Lung (tissue), 17 donors: ENCODE measurements at places on chromosomes 2 and 18. TPM values are rescaled to one million over a fixed set of nuclear protein-coding genes. Genes with fewer than 3 reads are reported as not detected.

DNA sequence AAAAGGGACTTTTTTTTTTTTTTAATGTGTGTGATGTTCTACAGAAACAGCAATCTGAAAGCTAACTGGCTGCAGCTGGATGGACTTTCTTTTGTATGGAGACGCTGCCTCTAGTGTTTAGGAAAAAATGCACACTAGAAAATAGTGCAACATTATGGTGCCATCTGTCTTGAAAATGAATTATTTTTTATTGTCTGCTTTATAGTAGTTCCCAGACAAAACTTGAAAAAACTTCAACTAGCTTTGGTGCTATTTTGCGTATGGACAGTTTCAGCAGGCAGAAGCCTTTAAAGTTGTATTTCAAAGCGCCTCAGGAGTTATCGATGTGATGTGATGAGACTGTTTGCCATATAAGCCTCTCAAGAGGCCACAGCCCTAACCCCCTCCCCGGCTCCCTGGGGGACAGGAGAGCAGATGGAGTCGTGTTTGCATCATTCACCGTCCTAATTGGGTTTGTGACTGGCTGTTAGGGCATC is 86.9 kb downstream of the LTBP1 start:
- DNase-seq = peak; percentile 77

DNA sequence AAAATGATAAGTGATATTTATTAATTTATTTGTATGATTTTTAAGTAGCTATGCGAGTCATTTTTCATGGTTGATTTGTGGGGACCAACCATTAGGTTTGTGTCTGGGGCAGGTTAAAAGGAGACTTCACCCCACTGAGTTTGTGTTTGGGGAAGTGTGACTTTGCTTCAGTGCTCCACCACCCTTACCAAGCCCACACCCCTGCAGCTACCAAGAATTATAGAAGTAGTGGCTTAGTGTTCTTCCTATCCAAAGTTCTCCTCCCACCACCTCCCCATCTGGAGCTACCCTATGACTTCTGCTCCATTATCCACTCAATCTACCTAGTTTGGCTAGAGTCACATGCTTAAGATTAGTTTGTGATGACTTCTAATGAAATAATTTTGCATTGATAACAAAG is 182.1 kb upstream of the ZEB2 start:
- no peak for DNase-seq

GRCh38 chr2:5473635-5474034 is 218.5 kb upstream of the SOX11 start:
- DNase-seq = peak; percentile 40

DNA sequence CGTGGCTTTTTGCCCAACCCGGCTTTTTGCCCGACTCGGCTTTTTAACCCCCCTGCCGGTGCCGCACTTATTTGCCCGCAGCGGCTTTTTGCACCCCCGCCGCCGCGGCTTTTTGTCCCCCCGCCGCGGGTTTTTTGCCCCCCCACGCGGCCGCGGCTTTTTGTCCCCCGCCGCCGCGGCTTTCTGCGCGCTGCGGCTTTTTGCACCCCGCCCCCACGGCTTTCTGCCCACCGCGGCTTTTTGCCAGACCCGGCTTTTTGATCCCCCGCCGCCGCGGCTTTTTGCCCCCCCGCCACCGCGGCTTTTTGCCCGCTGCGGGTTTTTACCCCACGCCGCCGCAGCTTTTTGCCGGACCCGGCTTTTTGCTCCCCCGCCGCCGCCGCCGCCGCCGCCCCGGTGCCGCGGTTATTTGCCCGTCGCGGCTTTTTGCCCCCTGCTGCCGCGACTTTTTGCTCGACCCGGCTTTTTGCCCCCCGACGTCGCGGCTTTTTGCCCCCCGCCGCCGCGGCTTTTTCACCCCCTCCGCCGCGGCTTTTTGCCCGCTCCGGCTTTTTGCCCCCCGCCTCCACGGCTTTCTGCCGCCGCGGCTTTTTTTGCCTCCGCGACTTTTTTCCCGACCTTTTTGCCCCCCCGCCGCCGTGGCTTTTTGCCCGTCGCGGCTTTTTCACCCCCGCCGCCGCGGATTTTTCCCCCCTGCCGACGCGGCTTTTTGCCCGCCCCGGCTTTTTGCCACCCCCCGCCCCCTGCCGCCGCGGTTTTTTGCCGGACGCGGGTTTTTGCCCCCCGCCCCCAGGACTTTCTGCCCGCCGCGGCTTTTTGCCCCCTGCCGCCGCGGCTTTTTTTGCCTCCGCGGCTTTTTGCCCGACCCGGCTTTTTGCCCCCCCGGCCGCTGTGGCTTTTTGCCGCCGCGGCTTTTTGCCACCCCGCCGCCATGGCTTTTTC is 2786.5 kb downstream of the RPIA start:
- peak; percentile 72 for DNase-seq

- DNase-seq = no peak
Measured at GRCh38 chr2:108911807-108912628, 77.0 kb downstream of the EDAR start.

GRCh38 chr2:205696331-205696926 is 14.1 kb downstream of the NRP2 start:
- DNase-seq = no peak

- DNase-seq = no peak
Measured at GRCh38 chr2:121045245-121045644, 239.8 kb downstream of the TFCP2L1 start.

DNA sequence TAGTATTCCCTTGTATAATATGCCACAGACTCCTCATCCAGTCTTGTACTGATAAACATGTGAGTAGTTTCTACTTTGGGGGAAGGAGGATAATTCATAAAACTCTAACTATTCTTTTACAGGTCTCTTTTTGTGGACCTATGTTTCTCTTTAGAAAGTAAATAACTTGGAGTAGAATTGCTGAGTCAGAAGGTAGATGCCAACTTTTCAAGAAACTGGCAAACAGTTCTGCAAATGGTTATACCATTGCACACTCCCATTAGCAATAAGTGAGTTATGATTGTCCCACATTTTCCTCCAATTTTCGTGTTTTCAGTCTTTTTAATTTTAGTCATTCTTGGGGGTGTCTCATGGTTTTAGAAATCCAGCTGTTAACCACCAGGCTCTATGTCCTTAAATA is 477.2 kb upstream of the LRRTM4 start:
- DNase-seq = no peak

- DNase-seq = no peak
Measured at GRCh38 chr2:979069-979928, 28.6 kb downstream of the SNTG2 start.

DNA sequence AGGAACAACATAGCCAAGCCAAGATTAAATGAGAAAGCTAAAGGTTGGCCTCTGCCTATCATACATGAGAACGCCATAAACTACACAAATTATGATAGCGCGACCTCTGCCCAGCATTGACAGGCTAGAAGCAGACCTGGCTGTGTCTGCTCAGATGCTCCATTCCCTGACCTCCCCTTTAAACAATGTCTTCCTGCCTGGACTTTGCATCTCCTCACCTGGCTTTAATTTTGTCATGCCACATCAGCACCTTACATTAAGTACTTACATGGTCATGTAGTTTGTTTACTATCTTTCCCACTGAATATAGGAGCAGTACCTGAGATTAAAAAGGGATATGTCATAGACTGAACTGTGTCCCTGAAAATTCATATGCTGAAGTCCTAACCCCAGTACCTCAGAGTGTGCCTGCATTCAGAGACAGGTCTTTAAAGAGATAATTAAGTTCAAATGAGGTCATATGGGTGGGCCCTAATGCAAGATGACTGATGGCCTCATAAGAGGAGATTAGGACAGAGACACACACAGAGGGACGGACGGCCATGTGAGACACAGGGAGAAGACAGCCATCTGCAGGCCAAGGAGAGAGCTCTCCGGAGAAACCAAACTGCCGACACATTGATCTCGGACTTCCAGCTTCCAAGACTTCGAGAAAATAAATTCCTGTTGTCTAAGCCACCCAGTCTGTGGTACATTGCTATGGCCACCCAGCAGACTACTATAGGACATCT is 103.7 kb downstream of the BIN1 start:
- no peak for DNase-seq

DDX18 gene
- 60.0 TPM for total RNA-seq

DNA sequence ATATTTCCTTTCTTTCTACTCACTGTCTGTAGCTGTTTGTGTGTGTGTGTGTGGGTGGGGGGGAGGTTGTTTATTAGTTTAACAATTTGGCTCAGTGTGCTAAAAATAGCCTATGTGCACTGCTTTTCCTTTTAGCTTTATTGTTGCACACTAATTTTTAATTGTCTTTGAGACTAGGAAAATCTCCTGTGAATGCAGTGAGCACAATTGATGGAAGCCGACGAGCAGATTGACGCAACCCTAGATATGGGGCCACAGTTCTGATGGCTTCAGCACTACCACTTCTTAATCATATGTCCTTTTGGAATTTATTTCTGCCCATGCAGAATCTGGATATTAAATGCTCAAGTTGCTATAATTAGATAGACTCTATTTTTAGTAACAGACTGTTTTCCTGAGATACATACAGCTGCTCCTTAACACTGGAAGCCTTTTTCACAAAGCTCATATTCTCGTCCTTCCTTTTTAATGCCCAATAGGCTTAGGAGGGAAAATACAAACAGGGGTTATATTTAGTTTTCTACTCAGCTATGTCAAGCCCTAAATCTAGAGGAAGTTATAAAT is 109.1 kb downstream of the IRS1 start:
- peak; percentile 90 for DNase-seq

GRCh38 chr2:18384242-18384641 is 176.2 kb downstream of the RDH14 start:
- DNase-seq = no peak

DNA sequence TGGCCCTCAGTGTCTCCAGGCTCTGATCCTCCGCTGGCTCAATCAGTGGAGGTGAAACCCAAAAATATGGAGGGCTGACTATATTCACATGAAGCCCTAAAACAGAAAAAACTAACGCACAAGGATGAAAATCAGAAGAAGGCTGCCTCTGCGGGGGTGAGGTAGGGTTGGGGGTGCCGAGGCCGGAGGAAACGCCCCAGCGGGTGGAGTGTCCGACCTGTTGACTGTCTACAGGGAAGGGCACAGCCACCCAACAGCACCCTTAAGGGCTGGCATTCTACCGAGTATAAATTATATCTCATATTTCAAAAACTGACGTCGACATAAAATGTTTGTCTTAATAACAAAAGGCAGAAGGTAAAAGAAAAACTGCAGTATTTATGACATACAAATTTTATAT is 223.5 kb downstream of the HDAC4 start:
- no peak for DNase-seq

- DNase-seq = no peak
Measured at GRCh38 chr18:7889515-7889914, 322.4 kb downstream of the PTPRM start.
